G401 (cell line): ENCODE measurements at places on chromosomes 13 and 19.
A peak's percentile ranks its signal among the peaks of the same experiment; 100 is the strongest.

DNA sequence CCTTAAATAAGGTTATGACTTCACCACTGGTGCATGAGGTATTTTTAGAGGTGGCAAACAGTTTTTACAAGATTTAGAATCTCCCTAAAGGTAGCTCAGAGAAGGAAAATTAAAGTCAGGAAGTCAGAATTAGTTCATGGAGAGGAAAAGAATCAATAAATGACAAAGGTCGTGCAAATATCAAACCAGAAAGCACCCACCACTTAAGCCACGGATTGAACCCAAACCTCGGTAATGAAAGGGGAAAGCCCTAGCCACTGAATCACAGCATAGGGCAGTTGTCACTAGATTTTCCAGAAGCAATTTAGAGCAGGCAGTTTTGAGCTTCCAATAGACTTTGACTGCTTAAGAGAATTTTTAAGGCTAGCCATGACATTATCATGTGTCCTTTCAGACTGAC lies 1590.4 kb downstream of the SLITRK1 start:
- no peak for DNase-seq

- no peak for DNase-seq
Observed at GRCh38 chr13:19069684-19070397, 111.8 kb downstream of the TUBA3C start.

GRCh38 chr19:37655301-37655688 lies at the start of gene ZFP30:
Gene ZFP30 (minus strand): TSS chr19:37655465. CDS start chr19:37647822, 7,643 bp downstream.
- DNase-seq, result peak; percentile 89

GRCh38 chr19:435056-435706 lies 25.7 kb downstream of the SHC2 start:
- DNase-seq, result no peak

- DNase-seq, result peak; percentile 48
Observed at GRCh38 chr19:43774103-43774939, 6.5 kb downstream of the KCNN4 start.
